ENCODE measurements at places on chromosomes 11 and 22.
A peak's percentile ranks its signal among the peaks of the same experiment; 100 is the strongest.

GRCh38 chr11:59186130-59186594 lies 14.2 kb downstream of the DTX4 start:
- no peak for DNase-seq

DNA sequence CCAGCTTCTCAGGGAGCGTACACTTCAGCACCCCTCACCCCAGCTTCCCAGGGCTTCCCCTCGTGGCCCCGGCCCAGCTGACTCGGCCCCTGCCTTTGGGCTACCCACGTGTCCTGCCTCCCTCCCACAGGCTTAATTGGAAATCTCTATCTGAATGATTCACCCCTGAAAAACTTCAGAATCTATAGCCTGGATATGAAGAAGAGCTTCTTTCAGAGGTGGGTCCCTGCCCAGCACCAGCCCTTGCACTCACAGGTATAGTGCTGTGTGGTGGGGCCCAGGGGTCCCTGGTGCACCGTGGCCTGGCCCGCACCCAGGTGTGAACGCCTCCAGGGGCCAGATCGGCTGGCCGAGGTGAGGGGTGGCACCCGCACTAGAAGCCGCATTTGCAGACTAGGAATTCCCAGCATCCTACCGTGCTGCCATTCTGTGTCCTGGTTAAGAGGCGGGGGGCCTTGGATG lies 38.4 kb downstream of the B3GAT1 start:
- DNase-seq, result no peak

DNA sequence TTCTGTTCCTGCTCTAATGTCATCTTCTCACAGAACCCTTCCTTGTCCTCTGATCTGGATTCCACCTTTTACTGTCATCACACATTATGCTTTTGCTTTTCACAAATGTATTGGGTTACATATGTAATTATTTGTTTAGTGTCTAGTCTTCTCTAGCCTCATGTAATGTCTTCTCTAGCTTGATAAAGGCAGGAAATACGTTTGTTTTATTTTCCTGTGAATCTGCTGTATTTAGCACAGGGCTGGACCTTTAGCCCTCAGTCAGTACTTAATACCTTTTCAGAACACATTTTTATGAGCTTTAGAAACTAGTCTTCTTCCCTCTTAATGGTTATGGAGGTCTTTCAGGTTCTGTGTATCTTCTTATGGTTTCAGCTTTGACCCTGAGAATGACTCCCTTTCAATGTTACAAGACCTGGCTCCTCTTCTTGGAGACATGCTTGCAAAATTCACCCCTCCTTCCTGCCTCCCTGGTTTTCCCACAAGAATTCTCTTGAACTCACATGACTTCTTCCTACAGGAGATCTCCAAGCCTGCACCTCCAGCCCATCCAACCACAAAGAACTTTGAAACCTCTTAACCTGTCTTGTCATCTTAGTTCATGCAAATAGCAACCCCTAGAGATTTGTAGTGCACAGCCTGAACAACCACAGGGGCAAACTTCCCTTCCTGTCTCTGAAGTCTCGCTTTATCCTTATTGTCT lies 132.7 kb upstream of the DDI1 start:
- no peak for DNase-seq

DNA sequence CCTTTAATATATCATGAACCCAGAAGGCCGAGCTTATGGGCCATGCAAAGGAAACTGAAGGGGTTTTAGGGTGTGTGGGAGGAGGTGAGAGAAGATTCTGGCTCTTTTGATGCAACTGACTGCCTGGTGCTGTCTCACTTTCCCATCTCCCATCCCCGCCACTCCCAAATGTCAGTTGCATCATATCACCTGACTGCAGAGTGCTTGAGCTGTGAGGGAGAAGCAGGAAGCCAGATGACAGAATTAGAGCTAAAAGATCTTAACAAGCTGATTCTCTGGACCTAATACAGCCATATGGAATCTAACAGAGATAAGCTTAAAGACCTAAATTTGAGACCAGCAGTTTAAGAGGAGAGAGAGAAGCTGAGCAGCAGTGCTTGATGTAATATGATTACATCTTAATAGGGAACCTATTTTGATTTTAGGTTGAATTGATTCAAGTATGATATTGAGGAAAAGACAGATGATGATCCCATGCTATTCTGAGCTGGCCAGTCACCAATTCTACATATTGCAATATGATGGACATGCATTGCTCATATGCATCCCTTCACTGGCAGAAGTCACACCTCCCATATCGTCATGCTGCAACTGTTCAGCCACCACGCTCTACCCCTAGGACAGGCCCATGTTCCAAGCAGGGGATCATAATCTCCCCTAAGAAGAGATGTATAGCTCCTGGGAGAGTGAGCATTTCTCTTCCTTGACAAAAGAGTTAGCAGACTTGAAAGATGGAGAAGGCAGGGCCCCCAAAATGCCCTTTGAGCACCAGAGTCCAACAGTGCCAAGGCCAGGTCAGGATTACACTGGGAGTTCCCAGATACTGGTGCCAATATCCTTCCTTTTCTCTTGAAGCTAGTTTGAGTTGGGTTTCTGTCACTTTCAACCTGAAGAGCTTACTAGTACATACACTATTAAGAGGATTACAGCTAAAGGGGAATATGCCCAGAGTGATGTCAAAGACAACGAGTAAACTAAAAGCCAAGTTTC lies 44.9 kb downstream of the PLEKHA7 start:
- DNase-seq, result no peak

GRCh38 chr11:47179655-47179991 lies 2.9 kb upstream of the ARFGAP2 start:
- DNase-seq, result no peak

GRCh38 chr11:65398362-65398910 lies 12.0 kb downstream of the FRMD8 start:
- no peak for DNase-seq

DNA sequence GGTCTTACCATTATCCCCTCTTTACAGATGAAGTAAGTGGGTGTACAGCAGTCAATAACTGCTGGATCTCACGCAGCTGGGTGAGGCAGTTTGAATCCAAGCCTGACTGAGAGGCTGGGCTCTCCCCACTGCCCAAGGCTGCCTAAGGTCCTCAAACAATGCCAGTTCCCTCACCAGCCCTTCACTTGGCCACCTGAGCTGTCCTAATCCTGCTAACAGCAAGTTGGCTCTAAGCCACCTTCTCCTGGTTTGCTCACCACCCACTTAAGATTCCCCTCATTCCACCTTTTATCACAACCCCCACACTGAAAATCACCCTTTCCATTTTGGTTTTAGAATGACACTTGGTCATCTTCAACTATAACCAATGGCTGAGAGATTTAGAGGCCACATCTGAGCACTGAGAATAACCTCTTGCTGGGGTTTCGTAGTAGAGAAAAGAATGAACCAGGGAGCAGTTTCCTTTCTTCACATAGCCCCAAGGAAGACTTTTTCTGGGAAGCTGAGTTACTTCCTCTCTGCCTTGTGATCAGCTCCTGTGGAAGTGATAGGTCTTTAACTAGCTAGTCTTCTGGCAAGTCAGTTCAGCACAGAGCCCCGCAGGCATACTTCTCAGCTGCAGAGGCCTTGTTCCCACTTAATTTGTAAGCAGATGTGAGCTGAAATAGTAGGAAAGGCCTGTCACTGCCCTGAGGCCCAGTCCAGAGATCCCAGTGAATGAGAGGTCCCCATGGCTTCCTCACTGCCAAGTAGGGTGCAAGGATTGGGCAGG lies 57.8 kb upstream of the TTC12 start:
- DNase-seq, result no peak

DNA sequence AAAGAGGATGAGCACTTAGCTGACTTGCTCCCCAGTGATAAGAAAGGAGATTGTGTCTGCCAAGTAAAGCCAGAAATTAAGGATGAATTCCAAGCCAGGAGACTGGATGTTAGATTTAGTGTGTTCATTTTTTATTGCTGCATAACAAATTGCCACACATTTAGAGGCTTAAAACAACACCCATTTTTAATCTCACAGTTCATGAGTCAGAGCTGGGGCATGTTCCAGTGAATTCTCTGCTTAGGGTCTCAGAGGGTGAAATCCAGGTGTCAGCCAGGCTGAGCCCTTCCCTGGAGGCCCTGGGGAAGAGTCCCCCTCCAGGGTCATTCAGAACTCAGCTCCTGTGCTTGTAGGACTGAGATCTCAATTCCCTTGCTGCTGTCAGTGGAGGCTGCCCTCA lies 352.8 kb downstream of the BUD13 start:
- DNase-seq, result no peak

DNA sequence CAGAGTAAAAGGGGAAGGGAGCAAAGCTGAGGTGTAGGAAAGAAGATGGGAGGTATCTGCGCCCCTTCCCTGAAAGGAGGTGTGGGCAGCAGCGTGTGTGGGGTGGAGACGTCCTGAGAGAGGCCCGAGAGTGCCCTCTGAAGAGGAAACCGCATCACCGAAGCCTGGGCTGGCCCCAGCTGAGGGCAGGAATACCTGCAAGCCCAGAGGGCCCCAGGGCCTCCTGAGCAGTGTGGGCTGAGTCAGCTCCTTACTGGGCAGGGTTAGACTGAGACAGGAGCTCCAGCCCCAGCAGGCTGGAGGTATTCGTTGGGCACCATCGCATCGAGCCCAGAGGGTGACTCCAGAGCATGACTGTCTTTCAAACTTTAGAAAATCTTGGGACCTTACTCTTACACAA lies 534.0 kb upstream of the B3GAT1 start:
- no peak for DNase-seq

GRCh38 chr22:45897736-45898135 lies 79.2 kb downstream of the WNT7B start:
- no peak for DNase-seq

DNA sequence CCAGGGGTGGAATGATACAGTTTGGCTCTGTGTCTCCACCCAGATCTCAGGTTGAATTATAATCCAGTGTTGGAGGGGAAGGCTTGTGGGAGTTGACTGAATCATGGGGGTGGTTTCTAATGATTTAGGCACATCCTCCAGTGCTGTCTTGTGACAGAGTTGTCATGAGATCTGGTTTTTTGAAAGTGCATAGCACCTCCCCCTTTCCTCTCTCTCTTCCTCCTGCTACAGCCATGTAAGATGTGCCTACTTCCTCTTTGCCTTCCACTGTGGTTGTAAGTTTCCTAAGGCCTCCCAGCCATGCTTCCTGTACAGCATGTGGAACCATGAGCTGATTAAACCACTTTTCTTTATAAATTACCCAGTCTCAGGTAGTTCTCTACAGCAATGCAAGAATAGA lies 45.1 kb downstream of the THAP12 start:
- DNase-seq, result no peak

DNA sequence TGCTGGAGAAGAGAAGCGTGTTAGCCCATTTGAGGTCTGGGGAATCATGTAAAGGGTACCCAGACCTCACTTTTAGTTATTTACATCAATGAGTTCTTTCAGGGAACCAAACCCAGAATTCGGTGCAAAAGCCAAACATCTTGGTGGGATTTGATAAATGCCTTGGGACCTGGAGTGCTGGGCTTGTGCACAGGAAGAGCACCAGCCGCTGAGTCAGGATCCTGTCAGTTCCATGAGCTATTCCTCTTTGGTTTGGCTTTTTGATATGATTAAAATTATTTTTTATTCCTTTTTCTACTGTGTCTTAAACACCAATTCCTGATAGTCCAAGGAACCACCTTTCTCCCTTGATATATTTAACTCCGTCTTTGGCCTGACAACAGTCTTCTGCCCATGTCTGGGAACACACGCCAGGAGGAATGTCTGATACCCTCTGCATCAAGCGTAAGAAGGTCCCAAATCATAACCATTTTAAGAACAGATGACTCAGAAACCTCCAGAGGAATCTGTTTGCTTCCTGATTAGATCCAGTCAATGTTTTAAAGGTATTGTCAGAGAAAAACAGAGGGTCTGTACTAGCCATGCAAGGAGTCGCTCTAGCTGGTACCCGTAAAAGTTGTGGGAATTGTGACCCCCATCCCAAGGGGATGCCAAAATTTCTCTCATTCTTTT lies 65.2 kb downstream of the ALX4 start:
- DNase-seq, result no peak

DNA sequence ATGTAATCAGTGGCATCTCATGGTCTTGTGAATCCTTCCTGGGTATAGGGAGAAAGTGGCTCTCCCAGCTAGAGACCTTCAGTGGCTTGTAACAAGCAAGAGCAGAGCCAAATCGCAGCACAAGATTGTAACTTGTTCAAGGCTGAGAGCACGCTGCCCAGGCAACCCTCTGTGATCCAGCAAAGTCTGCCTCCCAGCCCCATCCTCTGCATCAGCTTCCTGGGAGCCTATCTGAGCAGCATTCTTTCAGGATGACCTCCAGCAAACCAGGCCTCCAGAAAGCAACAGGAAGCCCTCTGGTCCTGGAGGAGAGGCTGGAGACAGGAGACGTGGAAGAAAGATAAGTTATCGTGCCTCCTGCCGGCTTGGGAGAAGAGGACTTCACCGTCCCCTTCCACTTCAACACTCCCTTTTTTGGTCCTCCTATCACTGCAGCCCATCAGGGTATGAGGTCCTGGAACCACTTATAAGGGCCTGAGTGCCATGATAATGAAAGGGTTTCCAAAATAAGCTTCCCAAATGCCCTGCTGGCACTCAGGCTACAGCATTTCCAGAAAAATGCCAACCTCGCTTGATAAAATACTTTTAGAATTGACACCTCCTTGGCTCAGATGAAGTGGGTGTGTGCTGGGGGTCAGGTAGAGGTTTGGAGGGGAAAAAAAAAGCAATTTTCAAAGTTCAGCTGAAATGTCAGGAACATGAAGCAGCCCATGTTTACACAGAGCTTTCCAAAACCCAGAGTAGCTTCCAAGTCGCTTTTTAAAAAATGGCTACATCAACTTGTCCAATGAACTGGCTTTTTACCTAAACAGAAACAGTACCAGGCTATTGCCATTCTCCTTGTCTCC lies 80.2 kb downstream of the PLEKHA7 start:
- peak; percentile 23 for DNase-seq

DNA sequence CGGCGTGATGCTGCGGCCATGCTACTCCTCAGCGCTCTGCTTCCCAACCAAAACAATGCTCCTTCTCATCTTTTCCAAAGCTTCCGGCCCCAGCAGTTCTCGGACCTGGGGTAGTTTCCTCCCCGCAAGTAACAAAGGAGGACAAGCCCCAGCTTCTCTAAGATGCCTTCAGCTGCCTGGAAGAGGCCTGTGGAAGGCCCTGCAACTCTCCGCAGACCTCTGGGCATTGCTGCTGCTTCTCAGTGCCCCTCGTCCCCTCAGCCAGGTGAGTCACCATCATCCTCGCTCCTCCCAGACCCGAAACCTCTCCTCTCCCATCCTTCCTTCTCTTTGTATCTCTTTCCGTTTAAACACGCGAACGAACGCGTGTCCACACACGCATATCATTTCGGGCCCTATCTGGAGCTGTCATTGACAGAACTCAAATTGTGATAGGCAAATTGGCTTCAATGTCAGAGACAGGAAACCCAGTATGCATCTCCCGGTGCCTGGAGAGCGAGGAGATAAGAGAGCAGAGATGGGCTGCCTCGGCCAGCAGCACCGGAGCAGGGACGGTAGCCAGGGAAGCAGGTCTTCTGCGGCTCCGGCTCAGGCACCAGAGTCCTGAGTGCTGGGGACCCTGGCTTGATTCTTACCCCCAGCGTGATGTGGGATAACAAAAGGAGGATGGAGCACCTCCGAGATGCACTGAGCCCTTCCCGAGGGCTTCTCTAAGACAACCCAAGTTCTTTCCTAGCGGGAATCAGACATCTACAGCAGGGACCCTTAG lies 22.0 kb upstream of the JAM3 start:
- DNase-seq, result no peak

GRCh38 chr11:114156131-114156581 lies 96.6 kb downstream of the ZBTB16 start:
- DNase-seq, result no peak

GRCh38 chr11:121048464-121049233 lies 24.7 kb downstream of the TBCEL start:
- DNase-seq, result no peak

Measured in A172 (cell line).